NCI-H345 (cell line): ENCODE measurements at places on chromosomes 13 and 19.

DNA sequence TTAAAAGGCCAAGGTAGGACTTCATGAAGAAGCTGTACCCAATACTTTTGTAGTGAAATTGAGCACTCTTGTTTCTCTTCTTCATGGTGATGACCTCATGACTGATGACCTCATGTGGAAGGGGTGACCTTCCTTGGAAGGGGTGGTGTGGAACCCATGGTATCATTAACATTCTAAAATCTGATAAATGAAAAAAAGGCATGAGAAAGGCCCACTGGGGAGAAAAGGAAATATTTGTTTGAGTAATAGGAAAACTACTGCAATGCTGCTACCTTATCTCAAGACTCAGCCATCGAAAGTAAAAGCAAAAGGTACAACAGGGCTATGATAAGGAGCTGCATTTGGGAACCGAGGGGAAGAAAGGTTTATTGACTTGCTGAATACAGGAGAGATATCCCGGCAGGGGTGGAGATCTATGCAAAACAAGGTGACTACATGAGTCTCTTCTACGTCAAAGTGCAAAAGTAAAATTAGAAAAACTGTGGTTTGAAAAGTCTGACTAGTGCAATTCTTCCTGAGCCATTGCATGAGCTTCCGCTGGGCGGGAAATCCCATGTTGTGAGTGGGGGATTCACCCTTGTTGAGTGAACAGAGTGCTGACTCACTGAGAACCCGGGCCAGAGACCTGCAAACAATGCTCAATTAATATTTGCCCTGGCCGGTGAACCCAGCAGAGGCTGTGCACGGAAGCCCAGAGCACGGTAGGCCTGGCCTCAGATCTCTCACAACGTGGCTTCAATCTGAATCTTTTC lies 138.9 kb upstream of the RFC3 start:
- DNase-seq: no peak

DNA sequence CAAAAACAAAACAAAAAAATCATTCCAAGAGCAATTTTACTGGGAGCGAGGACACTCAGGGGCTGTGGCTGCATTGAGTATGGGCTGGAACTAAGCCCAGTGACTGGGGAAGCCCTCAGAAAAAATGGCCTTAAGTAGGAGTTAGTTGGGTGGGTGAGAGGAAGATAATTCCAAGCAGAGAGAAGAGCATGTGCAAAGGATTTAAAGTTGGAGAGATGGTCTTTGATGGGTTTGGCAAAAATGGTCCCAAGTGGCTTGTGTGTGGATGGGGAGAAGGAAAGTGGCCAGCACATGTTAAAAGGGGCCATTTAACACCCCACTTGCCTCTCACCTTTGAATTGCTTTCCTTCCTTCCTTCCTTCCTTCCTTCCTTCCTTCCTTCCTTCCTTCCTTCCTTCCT lies 6.7 kb upstream of the CYP4F22 start:
- no peak for DNase-seq

GRCh38 chr13:22063416-22064124 lies 392.7 kb downstream of the FGF9 start:
- DNase-seq: no peak

- DNase-seq: no peak
Observed at GRCh38 chr13:98246538-98247172, 69.6 kb upstream of the RNF113B start.

DNA sequence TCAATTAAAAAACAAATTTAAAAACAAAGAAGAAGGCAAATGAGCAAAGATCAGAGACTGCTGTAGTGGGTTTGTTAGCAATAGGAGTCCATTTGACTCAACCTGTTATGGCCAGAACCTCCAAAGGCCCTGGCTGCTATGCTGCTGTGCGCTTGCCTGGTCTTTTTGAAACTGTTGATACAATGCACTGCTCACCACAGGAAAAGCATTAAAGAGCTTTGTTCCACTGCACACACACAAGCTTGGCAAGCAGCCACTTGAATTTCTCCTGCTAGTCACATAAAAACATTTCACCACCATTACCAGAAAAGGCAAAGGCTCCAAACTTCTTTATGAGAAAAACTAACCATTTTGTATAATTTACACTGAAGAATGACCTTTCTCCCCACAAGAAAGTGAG lies 132.2 kb downstream of the FREM2 start:
- DNase-seq: peak; percentile 89

DNA sequence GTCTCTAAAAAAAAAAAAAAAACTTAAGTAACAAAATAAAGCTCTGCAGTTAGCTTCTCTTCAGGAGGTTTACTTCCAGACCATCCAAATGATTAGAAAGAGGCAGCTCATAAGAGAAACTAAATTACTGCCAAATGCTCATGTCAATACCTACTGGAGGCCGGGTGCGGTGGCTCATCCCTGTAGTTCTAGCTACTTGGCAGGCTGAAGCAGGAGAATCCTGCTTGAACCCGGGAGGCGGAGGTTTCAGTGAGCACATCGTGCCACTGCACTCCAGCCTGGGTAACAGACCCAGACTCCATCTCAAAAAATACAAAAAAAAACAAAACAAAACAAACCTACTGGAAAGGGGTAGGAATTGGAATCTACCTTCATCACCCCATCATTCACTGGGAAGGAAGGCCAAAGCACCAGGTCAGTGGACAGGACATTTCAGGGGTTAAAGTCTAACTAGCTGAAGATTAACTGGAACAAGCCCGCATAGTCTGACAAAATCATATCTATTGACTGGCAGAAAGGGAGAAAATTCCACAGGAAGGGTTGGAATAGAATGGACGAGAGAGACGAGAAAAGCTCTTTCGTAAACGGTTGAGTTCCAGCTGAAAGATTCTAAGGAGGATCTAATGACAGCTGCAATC lies 1.3 kb downstream of the ZFP14 start:
- DNase-seq: no peak

- no peak for DNase-seq
Observed at GRCh38 chr13:27541386-27541785, 78.9 kb downstream of the LNX2 start.

DNA sequence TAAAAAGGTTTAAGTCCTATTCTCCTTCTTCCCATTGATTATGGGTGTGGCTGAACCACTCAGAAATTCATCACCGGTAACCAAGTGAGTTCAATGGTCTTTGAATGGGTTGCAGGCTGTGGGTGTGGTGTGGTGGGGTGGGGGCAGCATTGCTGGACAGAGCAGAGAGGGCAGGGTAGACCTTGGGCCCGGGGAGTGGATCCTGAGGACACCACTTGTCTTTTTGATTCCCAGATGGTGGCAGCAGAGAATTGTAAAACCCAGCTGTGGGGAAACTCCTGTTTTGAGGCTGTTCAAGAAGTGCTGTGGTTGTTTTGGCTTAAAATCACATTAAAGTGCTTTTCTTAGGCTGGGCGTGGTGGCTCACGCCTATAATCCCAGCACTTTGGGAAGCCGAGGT lies 45.8 kb upstream of the RGCC start:
- DNase-seq: no peak

DNA sequence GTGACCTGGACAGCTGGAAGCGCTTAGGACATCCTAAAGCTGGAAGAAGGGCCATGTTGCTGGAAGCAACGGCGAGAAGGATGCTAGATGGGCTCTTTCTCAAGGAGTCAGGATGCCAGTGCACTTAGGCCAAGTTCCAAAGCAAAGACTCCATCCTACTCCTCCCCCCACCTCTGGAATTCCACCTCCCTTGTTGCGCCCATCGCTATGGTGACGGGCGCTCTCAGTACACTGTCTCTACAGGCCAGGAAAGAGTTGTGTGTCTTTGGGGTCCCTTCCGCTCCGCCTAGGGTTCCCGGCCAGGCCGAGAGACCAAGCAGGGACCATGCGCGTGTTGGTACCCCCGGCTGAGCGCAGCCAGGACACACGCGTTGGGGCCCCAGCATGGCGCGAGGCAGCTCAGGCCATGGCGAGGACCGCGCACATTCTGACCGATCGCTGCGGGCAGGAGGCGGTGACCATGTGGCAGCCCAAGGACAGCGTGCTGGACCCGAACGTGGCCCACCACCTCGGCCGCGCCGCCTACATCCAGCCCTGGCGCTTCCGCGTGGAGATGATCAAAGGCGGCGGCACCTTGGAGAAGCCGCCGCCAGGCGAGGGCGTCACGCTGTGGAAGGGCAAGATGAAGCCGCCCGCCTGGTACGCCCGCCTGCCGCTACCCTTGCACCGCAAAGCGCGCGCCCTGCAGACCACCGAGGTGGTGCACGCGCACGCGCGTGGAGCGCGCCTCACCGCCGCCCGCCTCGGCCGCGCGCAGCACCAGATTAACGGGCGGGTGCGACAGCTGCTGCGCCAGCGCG lies 31.0 kb upstream of the SLC1A6 start:
- DNase-seq: no peak

DNA sequence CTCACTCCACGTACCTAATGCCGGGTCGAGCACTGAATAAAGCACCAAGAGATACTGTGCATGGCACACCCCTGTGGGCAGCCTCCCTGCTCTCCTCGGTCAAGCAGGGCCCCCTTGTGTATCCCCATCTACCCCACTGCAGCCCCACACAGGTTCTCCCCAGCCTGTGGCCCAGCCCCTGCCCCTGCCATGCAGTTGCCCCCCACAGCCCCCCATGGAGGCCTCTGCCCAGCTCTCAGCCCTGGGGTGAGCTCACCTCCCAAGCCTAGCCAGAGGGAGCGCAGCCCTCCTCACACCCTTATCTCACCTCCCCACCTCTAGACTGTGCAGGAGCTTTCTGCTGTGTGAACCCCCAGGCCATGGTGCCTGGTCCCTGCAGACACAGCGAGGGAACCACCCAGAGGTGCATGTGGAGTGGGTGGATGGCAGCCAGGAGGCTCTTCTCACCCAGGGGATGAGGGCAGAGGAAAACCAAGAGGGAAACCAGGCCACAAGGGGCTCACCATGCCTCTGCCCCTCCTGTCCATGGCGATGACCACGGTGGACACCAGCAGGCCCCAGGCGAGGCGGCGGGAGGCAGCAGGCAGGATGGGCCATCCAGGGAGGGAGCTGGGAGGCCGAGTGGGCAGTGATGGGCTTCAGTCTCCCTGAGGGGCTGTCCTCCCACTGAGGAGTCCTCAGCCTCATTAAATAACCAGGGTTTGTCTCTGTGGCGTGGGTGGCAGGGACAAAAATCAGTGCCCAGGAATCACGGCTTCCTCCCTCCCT lies 83.2 kb downstream of the ANKRD10 start:
- no peak for DNase-seq

DNA sequence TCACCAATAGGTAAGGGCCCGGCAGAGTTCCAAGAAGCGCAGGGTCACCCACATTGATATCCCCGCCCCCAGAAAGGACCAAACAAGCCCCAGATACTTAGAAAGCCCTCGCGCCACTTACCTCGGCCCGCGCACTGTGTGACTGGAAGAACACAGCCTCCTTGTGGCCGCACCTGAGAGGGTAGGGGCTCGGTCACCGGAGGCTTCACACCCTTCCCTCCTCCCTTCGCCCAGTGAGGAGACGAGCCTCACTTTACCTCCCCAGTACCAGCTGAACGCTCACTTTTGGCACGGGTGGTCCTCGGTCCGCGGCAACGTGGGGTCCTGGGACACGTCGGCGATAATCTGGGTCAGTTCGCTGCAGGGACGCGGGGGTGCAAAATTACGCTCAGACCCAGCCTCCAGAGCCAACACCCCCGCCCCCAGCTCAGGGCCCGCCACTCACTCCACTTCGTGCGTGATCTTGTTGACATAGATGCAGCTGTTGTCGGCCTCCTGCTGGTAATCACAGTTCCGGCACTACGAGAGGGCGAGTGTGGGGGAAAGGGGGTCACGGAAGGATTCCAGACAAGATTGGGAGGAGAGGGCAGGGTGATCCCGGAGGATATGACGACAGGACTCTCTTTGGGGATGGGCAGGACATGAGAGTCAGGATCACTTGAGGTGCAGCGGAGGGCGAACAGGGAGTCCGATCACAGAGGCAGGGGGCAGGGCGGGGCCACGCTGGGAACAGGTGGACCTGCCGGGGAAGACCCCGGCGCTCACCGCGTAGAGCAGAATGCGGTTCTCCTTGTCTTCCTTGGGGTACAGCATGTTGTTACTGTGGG lies 568 bp downstream of the POLR2I start:
- peak; percentile 74 for DNase-seq

DNA sequence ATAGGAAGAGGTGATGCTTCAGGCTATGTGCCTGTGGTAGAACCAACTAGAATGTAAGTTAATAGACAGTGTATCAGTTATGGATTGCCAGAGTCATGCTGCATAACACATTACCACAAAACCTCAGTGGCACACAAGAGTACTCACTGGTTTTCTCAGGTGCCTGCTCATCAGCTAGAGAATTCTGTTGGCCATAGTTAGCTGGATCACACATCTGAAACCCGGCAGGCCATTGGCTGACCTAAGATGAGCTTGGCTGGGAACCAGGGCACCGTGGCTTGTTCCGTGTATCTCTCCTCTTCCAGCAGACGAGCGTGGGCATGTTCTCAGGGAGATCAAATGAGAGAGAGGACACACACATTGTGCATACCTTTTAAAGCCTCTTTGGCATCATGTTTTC lies 76.7 kb downstream of the TEX26 start:
- no peak for DNase-seq

- no peak for DNase-seq
Observed at GRCh38 chr19:10207026-10207425, 12.3 kb upstream of the DNMT1 start.

DNA sequence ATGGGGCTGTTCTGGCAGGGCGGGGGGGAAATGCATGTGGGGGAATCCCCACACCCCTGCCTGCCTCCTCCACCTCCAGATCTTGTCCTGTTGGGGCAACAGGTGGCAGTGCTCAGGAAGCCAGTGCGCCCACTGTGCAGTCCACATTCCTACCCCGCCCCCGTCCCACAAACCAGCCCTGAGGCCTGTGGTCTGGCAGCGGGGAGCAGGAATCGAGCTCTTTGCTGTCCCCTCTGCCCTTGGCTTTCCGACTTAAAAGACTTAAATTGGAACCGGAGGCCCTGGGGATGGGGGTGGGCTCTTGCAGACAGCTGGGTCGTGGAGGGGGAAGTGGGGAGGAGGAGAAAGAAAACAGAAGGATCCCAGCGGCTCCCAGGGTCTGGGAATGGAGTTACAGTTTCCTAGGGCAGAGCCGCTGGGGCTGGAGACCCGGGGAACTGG lies 4.3 kb downstream of the NANOS3 start:
- DNase-seq: no peak

- DNase-seq: no peak
Observed at GRCh38 chr13:49561062-49561410, 24.3 kb downstream of the RCBTB1 start.

DNA sequence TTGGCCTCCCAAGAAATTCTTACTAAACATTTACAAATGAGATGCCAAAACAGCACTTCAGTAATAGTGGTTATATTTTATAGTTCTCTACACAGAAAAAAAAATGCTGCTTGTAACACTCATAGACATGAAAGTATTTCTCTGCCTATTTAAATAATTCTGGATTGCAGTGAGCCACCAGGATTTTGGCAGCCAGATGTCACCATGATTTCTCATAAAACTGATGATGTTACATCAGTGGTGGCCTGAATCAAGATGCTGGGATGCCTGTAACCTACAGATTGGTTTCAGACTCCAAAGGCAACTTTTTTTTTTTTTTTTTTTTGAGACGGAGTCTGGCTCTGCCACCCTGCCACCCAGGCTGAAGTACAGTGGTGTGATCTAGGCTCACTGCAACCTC lies 2.7 kb upstream of the CAPS start:
- no peak for DNase-seq

GRCh38 chr13:59480396-59481259 lies 683.1 kb downstream of the DIAPH3 start:
- DNase-seq: no peak

GRCh38 chr13:53159431-53159830 lies 130.8 kb downstream of the OLFM4 start:
- no peak for DNase-seq
